NCI-H1048 (cell line): ENCODE measurements at places on chromosomes 6 and 20.

- DNase-seq = no peak
Measured at GRCh38 chr6:119267126-119267905, 82.2 kb downstream of the MAN1A1 start.

DNA sequence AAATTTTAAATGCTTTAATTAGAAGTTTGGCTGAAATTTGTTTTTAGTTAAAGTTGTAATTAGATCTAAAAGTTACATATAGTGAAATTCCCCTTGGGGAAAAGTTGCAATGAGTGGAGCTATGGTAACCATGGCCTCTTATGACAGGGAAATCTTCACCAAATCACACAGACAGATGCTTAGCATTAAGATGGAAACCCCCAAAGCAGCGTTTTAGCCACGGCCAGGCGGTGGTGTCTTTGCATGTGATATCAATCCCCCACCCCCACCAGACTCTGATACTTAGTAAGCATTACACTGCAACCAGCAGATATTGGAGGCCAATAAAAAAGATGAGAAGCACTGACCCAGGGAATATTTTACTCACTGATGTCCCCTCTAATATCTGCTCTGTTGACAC is 75.7 kb downstream of the REPS1 start:
- DNase-seq = no peak

- no peak for DNase-seq
Measured at GRCh38 chr6:154932515-154933027, 62.5 kb upstream of the TIAM2 start.

- DNase-seq = no peak
Measured at GRCh38 chr6:84842525-84843166, 78.2 kb upstream of the TBX18 start.

DNA sequence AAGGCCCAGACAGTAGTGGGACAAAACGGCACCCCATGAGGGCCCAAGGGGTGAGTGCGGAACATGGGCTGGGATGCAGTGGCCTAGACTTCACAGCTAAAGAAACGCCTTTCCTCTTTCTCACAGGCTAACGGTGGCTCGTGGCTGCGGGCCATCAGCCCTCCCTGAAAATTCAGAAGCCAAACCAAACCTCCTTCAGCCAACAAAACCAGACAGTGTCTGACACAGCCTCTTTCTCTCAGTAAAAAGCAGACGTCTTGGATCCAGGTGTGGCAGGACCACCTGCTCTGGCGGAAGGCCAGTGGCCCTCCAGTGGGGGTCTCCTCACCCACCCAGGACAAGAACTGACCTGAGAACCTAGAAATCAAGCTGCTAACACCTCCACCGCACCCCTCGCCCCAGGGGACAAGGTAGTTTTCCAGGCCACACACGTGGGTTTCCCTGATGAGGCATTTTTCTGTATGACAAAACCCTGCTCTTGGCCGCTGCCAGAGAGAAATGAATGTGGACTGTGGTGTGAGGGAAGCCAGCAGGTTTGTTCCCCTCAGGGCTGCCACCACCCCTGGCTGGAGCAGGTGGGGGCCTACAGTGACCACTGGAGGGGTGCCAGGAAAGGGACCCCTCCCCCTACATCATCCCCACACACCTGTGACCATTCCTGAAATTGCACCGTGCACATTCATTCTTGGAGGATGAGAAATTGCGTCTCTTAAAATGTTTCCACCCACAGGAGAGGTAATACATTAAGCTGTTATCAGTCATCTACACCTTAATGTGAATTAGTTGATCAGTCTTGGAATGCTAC is 76.8 kb upstream of the PIM1 start:
- no peak for DNase-seq

GRCh38 chr20:33995053-33995831 is 1.5 kb downstream of the RALY start:
- DNase-seq = no peak

DNA sequence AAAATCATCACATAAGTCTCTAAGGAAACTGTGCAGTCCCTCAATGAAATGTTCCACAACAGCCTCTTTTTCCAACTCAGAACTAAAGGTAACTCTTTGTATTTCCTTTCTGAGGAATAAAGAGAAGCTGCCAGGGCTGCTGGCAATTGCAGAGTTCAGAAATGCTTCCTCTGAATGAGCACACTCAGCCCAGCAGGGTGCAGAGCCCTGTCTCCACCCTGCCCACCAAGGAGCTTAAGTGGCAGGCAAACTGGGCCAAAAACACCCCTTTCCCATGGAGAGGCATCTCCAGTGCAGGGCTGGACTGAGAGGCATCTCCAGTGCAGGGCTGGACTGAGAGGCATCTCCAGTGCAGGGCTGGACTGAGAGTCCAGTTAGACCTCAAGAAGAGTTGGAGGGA is 255.4 kb downstream of the GMPR start:
- no peak for DNase-seq

GRCh38 chr6:28212510-28213212 is 12.4 kb upstream of the ZSCAN9 start:
- DNase-seq = no peak

GRCh38 chr6:149470948-149471347 is 13.9 kb downstream of the ZC3H12D start:
- DNase-seq = no peak

GRCh38 chr6:163001330-163001729 is 273.6 kb downstream of the PACRG start:
- no peak for DNase-seq
